ACHN (cell line): ENCODE measurements at places on chromosomes 2 and 18.
A peak's percentile ranks its signal among the peaks of the same experiment; 100 is the strongest.

GRCh38 chr18:13414521-13414920, 196.0 kb downstream of the LDLRAD4 start:
- DNase-seq: no peak

GRCh38 chr18:47601581-47602272, 328.7 kb downstream of the SMAD2 start:
- no peak for DNase-seq

DNA sequence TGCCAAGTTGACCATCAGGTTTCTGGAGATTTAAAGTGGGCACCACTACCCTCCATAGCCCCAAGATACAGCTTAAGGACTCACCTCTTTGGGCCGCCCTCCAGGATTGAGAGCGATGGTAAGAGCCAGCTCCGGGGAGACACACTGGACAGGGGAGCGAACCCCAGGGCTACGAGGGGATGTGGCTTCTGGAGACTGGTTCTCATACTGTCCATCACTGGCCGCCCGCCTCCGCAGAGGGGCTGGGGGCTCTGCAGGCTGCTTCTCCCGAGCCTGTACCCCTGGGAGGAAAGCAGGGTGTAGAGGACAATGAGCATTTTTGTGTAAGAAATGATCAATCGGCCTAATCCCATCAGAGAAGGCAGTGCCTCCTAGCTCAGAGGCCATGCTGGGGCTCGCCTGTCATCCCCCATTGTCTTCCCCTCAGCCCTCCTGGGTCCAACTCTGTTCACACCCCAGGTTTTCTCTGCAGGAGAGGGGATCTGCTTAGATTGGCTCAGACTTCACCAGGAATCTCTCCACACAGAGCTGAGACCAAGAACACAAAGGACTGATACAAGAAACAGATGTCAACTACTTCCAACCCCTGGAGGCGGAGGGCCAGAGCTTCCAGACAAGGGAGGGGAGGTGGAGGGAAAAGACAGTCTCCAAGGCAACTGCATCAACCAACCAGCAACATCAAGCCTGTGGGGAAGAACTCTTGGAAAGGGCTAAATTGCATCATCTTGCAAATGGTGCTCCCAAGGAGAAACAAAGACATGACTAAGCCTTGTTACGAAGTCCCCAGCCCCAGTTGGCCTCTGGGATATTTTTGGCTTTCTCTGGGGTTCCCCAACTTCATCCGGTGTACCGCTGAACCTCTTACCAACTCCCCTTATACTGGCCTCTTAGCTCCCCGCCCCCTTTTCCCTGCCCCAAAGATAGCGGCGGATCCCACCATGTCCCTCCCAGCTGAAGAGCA, 166.6 kb downstream of the TNS1 start:
- DNase-seq: no peak

GRCh38 chr2:184444623-184445223, 153.6 kb upstream of the ZNF804A start:
- no peak for DNase-seq

DNA sequence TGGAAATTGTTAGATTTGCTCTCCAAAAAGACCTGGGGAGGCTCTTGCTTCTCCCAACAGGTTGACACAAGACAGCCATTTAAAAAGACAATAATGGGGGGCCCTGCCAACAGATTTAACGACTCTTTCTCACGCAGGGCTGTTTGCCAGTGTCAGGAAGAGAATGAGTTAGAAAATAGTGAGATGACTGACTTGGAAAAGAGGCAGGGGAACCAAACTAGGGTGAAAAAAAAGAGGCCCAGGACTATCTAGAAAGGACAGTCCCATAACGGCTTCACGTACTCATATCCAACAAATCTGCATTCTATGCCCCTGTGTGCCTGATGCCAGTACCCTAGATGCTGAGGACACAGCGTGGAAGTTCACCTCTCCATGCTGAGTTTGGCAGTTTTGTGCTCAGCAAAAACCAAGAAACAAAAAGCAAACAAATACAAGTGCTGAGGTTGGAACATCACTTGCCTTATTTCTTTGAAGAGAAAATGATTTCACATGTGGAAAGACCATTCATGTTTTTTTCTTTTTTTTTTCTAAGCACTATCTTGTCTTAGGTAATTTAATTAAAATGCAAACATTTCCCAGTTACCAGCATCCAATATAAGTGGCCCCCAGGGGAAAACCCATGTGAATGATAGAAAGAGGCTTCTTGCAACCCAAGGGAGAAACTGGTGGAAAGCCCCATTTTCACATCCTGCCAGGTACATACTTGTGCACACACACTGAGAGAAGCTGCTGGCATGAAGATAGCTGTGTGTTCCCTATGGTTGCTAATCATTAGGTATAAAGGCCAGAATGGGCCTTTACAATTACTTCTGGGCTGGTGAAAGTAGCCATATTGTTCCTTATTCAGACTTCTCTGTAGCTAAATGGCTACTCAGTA, 10.6 kb upstream of the WIPF1 start:
- DNase-seq: no peak

- DNase-seq: peak; percentile 31
Observed at GRCh38 chr2:217279556-217279955, 419.7 kb upstream of the TNP1 start.

DNA sequence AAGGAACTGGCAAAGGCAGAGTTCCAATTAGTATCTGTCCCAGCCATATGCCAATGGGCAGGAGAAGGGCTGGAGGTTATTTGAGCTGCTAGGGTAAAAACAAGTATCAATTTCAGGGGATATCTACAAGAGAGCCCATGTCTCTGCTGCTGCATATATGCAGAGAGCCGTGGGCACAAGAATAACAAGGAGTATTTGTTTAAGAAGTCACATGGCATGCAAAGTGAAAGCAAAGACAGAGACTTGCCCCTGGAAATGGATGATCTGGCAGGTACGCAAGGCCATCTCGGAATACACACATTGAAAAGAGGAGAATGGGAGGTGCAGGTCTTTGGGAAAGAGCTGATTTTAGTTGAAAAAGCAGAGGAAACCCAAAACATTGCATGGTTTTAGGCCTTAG, 170.6 kb downstream of the EVA1A start:
- DNase-seq: no peak

GRCh38 chr2:211611061-211611518, 927.5 kb downstream of the ERBB4 start:
- DNase-seq: peak; percentile 26

DNA sequence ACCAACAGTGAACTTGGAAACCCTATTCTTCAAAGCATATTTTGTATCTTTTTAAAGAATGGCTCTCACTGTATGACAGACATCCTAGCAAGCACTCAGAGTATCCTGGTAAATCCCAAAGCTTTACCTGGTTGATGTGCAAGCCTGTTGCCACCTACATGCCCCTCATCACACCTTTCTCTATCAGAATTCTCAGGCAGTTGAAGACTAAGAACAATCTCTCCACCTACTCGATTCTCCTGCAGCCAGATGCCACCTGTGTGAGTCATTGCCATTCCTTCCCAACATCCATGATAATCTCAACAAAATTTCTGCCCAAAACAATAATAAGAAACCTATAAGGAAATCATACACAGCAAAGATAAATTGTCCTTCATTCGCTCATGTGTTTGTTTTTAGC, 659.8 kb downstream of the BCL11A start:
- DNase-seq: no peak

DNA sequence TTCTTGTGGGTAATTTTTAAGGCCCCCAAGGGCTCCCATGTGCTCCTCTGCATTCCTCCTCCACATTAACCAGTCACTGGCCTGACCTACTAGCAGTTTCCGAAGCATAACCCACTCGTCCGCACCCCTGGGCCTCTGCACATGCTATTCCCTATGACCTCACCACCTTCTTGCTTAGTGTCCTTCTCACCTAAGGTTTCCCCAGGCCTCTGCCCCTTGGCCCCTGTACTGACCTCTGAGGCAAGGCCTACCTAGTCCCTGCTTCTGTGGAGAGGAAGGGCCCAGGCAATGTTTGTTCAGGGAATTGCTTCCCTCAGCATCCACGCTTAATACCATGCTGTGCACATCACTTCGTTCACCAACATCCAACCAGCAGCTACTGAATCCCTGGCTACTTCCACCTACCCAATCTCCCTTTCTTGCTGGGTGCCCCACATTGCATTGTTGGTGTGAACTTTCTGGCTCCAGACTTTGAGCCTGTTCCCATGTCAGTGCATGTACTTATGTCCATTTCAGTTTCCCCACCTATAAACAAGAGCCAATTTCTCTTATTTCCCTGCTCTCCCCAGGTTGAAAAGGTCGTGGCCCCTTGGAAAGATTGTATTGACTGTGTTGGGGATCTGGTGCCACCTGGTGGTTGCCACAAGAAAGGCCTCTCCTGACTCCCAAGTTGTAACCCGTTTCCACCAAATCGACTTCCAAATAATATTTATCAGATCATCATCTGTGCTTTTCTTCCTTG, 19.2 kb upstream of the TMEM177 start:
- peak; percentile 47 for DNase-seq

GRCh38 chr2:61426267-61426897, 44.5 kb downstream of the USP34 start:
- DNase-seq: peak; percentile 48

GRCh38 chr18:12455496-12455895, 47.8 kb downstream of the PRELID3A start:
- no peak for DNase-seq

DNA sequence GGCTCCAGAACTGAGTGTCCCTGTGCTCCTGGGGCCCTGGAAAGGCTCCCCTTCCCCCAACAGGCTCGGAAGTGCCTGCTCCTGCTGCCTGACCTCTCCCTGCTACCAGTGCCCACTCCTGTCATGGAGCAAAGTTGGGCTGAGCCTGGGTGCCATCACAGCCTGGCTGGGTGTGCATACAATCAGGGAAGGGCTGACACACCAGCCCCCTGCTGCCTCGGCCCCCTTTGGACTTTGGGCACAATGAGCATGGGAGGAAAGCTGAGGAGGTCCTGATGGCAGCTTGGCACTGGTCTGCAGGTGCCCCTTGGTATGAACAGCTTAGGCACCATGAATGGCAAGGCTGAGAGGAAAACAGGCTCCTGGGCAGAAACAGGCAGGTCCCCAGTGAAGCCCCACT, 405.0 kb downstream of the PID1 start:
- DNase-seq: no peak

DNA sequence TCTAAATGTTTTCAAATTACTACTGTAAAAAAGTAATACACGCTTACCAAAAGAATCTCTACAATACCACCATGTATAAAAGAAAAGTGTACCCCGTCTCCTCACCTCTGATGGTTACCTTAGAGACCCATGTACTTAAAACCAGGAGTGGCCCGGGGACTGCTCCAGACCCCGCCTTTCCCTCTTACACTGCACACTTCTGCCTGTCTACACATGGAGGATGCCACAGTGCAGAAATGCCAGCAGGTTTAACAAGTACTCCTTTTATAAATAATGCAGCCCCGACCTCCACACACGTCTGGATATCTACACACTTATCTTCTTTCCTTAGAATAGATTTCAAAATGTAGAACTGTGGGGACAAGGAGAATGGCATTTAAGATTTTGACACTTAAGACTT, 5.3 kb downstream of the HDAC4 start:
- DNase-seq: no peak

- no peak for DNase-seq
Observed at GRCh38 chr2:231667096-231667427, 41.3 kb upstream of the PTMA start.

GRCh38 chr2:195164930-195165329, 492.1 kb upstream of the SLC39A10 start:
- no peak for DNase-seq

GRCh38 chr18:12604445-12605007, 53.4 kb downstream of the SPIRE1 start:
- DNase-seq: no peak

GRCh38 chr2:232385660-232386489, 7.3 kb downstream of the ALPP start:
- peak; percentile 67 for DNase-seq

- no peak for DNase-seq
Observed at GRCh38 chr2:100380681-100381080, 36.8 kb downstream of the CHST10 start.

DNA sequence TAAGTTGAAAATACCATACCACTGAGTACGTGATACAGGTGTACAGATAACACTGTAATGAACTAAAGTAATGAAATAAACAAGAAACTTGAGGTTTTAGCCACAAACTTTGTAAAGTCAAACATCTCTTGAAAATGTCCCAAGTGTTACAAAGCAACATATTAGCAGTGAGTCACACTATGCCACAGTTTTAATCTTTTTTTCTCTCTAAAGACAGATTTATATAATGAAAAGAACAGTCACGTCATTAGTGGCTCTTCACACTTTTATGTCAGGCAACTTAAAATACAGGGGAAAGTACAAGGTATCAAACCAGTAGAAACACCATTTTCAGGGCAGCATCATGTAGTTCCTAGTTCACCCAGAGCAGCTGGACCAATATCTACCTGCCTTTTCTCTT, 42.1 kb downstream of the RAPH1 start:
- no peak for DNase-seq

DNA sequence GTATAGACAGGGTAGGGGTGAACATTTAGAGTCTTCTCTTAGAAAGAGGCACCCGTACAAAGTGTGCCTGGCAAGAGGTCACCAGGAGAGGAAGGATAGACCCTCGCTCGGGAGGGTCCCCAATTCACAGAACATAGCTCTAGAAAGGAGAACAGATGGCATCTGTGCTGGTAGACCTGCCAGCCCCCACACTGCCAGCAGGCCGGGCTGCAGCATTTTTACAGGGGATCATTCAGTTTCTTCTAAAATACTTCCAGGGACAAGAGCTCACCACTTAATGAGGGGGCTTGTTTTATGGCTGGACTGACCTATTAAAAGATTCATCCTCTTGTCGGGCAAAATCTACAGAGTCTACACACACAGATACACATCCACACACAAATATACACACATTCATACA, 149.9 kb downstream of the SEPTIN10 start:
- no peak for DNase-seq

DNA sequence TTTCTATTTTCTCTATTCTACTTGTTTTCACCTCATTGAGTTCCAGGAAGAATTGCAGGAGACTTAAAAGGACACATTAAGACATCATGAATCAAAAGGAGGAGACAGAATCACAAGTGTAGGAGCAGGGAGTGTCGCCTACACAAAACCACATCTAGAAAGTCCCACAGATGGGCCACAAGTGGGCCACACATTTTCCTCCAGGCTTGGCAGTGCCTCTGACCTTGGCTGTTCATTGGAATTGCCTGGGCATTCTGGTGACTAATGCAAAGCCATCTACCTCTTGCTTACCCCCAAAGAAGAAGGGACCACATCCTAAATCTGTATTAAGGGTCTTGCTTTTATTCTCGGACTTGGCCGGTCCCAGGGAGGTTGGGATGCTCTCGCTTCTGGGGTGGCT, 103.6 kb downstream of the KLHL29 start:
- DNase-seq: no peak

- no peak for DNase-seq
Observed at GRCh38 chr18:48959921-48960920, 9.5 kb upstream of the SMAD7 start.

DNA sequence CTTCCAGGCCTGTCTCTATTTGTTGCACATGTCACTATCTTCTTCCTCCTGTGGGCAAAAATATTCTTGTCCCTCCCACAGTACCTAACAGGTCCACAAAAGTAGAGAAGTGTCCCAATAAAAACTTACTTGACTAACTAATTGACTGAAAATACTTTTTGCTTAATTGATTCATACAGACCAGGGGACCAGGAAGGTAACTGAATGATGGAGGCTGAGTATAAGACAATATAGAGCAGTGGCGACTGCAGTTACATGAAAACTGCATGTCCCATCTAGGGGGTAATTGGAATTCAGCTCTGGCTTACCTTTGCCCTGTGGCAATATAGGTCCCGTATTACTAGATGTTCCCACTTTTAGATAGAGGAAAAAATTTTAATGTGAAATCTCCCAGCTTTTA, 112.9 kb upstream of the CREB1 start:
- no peak for DNase-seq
